ENCODE measurements at places on chromosomes 5 and 9.

DNA sequence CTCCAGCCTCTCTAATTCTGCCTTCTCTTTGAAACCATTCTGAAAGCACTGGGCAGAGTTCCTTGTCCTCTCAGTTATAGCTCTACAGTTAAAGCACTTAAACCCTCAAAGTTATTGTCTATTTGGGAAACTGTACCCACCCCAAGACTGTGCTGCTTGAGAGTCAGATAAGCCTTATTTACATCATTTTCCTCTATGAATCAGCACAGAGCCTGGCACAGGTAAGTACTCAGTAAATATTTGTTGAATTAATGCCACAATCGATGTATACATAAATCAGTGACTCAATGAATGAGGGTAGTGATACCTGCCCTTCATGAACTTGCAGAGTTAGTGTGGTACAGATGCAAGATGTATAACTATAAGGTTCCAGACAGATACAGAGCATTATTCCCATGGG is 549.4 kb upstream of the KLF4 start:
- no peak for DNase-seq

GRCh38 chr5:13946111-13946510 is 1.6 kb upstream of the DNAH5 start:
- DNase-seq, result no peak

- DNase-seq, result no peak
Observed at GRCh38 chr5:115544043-115544435, 536 bp downstream of the FEM1C start.

DNA sequence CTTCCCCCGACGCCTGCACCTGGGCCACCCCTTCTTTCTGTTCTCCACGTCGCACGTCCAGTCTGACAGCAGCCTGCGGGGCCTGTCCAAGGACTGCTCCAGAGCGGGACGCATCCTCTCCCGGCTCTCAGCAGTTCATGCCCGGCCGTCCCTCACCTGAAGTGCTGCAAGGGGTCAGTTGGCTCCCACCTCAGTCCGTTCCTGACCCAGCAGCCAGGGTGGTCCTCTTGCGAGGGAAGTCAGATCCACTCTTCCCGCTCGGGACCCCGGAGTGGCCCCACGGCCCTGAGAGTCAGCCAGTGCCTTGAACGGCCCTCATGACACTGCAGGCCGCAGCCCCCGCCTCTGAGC is 249.7 kb upstream of the IRX4 start:
- DNase-seq, result no peak

DNA sequence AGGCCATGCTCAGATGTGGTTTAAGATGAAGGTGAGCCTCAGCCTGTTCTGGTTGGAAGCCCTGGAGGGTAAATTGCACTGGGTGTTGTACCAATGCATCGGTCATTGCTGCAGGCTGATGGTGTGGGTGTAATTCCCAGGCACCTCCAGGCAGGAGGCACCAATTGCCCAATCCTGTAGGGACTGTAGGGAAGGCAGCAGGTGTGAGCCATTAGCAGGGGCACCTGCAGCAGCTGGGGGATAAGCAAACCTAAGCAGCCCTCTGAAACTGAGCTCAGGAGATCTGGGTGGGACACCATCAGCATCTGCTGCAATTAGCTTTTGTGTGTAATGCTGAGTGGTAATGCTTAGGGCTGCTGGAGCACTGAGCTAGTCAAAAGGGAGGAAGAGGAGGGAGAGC is 190.1 kb upstream of the TBC1D2 start:
- no peak for DNase-seq

GRCh38 chr5:78566747-78567425 is 81.7 kb downstream of the LHFPL2 start:
- no peak for DNase-seq

- no peak for DNase-seq
Observed at GRCh38 chr9:18068900-18069299, 405.1 kb upstream of the ADAMTSL1 start.

DNA sequence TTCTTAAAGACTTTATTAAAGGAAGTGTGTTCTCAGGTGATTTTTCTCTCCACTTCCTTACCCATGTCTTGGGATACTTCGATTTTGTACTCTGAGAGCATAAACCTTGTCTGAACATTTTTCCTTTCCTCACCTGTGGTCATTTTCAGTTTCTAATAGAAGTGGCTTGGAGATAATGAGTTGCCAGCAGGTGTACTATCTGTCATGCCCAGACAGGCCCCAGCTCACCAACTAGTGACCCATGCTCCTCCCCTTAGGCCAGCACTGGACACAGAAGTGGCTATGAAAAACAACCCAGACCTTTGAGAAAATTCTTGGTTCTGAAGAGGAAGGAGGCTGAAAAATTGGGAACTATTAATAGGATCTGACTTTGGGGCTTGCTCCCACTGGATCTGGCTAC is 49.2 kb upstream of the SMIM32 start:
- no peak for DNase-seq

- no peak for DNase-seq
Observed at GRCh38 chr9:106284296-106284695, 578.7 kb upstream of the ZNF462 start.

DNA sequence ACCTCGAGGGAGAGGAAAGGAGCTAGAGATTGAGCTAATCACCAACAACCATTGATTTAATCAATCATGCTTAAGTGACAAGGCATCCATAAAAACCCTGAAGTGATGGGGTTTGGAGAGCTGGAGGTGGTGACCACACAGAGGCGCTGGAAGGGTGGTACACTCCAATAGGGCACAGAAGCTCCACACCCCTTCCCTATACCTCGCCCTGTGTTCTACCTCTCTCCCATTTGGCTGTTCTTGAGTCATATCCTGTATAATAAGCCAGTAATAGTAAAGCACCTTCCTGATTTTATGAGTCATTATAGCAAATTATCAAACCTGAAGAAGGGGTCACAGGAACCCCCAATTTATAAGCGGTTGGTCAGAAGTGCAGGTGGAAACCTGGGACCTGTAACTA is 18.3 kb downstream of the ACTL7B start:
- DNase-seq, result no peak

DNA sequence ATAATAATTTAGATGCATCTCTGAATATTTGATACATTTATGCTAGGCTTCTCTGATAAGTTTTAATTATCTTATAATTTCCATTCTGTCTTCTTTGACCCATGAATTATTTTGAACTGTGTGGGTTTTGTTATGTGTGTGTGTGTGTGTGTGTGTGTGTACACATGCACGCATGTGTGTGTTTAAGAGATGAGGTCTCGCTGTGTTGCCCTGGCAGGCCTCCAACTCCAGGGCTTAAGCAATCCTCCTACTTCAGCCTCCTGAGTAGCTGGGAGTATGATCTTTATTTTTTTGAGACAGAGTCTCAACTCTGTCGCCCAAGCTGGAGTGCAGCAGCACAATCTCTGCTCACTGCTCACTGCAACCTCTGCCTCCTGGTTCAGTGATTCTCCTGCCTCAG is 75.4 kb downstream of the NDUFAF2 start:
- DNase-seq, result no peak

DNA sequence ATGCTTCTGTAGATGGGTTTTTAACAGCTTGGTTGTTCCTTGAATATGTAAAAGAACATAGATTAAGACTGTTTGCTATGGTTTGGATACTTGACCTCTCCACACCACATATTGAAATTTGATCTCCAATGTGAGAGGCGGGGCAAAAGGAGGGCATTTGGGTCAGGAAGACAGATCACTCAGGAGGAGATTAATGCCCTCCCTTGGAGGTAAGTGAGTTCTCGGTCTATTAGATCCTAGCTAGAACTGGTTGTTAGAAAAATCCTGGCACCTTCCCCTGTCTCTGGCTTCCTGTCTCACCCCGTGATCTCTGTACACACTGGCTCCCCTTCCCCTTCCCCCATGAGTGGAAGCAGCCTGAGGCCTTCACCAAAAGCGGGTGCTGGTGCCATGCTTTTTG is 281.1 kb upstream of the ANKRD55 start:
- no peak for DNase-seq

DNA sequence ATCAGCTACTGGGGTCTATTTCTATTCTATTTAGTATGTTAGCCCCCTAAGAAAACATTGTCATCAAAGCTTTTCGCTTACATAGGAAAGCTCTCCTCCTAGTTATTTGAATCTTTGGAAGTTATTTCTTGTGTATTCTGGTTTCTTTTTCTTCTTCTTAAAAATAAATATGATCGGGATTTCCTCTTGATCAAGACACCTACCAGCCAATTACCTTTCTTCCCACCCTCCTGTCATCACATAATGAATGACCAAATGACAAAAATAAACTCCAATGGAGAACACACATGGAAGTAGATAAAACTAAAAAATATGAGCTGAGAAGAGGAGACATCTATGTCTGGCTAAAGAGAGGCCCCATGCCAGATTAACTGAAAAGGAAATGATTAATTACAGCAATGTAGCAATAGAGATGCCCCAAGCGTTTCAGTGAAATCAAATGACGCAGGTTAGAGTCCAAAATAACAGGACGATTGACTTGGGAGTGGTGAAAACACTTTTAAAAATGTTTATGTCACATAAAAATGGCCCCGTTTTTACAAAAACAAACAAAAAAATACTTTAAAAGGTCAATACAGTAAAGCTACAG is 59.5 kb upstream of the PCSK1 start:
- DNase-seq, result no peak

All from NCI-H1417 treated with DMSO at 0.1 percent for 48 hours (cell line).